ENCODE measurements at places on chromosomes 7 and 10.

DNA sequence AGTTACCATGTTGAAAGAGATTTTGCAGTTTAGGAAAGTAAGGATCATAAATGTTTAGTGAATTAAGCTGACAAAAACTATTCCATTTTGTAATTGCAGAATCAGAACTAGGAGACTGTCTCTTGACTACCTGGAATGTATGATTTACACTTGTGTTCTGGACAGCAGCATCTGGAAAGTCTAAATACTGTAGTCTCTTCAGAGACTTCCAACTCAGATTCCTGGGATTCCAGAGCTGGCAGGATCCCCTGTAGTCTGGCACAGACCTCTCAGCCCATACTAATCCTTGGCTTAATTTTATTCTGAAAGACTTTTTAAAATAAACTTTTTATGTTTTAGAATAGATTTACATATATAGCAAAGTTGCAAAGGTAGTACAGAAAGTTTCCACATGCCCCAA lies 452.7 kb downstream of the DPP6 start:
- DNase-seq: no peak

DNA sequence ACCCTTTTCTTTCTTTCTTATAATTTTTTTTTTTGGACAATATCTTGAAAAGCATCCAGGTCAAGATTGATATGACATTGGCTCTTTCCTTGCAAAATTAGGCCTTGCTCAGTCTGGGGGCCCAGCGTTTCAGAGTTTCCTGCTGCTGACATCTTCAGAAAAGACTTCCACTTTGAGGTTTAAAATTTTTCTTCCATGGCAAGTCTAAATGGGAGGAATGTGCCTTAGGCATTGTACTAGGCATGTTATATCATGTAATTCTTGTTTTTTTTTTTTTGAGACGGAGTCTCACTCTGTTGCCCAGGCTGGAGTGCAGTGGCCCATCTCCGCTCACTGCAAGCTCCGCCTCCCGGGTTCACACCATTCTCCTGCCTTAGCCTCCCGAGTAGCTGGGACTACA lies 48.9 kb upstream of the PDZD8 start:
- no peak for DNase-seq

DNA sequence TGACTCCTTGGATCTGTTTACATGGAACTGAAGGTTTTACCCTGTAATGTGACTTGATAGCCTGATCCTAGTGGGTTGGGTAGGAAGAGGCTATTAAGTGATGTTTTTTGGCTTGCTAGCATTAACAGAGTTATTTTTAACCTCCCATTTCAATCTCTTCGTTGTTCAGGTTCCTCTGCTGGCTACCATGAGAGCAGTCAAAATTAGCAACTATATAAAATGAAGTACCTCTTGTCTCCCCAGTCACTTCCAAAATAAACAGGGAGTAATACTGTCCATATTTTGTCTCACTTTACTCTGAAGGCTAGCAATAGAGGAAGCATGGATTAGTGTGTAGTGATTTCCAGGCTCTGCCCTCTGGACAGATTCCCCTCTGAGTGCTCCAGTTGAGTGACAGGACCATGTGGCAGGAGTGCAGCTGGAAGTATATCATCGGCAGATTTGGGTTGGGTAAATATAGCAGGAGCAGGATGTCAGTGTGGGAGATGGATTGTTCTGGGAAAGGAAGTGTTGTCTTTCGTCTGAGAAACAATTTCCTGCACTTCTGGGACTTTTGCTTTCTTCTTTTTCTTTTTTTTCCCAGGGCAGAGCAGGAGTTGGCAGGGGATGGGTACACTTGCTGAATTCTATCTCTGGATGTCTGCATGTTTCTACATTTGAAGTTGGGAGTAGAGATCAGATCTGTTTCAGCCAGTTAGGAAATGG lies 35.2 kb downstream of the GBF1 start:
- no peak for DNase-seq

DNA sequence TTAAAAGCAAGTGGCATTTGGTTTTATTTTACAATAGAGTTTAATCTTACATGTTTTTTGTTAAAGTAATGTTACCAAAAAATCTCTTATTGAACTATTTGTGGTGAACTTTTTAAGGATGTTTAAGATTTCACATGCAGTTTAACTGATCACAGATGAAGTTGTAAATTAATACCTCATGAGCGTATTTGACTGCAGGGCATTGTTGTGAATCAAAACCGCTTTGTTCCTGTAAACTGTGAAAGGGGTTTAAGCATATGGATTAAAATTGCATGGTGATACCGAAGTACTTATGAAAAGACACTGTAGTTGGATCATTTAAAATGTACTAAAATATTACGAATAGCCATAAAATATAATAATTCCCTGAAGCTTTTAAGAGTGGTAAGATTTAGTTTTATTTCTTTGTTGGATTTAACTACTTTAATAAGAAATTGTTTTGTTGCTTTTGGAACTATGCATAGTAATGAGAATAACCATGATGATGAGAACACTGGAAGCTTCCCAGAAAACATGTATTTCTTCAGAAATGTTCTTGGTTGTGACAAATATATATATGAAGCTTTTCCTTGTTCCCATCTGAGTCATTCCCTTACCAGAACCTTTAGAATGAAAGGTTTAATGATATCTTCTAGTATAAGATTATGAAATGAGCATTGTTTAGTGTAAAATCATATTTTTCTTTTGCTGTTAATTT lies 131.3 kb downstream of the ADK start:
- DNase-seq: no peak

DNA sequence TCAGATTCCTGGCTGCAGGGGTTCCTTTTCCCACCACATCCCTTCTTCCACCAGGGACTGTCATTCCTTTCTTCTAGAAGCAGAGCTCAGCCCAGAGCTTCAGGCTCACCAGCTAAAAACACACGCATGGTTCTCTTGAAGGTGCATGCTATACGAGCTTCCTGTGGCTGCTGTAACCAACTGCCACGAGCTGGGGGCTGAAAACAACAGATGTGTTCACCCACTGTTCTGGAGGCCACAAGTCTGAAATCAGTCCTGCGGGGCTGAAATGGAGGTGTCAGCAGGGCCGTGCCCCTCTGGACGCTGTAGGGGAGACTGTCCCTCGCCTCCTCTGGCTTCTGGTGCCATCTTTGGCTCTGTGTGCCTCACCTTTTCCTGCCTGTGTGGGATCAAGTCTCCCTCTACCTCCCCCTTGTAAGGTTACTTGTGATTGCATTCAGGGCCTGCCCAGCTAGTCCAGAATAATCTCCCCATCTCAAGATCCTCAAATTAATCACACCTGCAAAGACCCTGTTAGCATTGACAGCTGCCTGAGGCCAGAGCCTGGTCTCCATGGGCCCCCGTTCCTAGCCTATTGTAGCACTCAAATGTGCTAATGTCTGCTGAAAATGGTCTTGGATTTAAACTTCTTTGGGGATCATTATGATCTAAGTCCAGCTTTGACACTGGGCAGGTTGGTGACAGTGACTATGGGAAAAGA lies 13.7 kb downstream of the RAB19 start:
- no peak for DNase-seq

DNA sequence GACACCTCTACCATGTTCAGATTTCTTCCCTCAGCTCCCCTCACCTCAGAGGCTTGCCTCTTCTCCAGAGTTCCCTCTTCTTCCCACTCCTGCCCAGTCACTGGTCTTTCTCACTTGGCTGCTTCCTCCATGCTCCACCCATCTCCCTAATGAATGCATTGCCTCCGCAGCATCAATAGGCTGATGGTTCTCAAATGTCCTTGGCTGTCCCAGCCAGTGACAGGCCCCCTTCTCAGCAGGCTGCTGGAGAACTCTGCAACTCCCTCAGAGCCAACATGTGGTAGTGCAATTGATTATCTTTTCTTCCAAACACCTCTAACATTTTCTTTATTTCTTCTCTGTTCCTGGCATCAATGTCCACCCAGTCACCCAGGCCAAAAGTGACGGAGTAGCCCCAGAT lies 218.2 kb downstream of the RELN start:
- DNase-seq: no peak

DNA sequence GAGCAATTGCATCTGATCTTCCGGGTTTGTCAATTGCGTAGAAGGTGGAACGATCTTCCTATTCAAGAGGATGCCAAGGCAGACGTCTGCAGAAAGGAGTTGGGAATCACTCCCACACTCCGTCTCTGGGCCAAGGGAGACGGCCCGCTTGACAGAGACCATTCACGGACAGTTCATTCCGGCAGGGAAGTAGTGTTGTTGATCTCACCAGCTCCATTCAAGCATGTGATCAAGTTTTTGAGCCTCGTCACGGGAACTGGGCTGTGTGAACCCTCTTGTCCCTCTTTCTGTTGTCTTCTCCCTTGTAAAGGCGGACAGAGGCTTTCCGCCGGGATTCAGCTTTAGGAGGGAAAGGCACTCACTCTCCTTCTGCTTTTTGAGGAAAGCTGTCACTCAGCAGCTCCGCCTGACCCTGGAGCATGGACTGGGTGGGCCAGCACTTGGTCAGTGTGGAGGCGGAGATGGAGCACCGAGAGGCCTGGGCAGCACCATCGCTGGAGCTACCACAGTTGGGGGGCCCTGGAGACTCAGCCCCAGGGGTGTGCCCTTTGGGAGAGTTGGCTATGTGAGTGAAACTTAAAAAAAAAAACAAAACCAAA lies 44.9 kb downstream of the SPDYE5 start:
- DNase-seq: no peak

DNA sequence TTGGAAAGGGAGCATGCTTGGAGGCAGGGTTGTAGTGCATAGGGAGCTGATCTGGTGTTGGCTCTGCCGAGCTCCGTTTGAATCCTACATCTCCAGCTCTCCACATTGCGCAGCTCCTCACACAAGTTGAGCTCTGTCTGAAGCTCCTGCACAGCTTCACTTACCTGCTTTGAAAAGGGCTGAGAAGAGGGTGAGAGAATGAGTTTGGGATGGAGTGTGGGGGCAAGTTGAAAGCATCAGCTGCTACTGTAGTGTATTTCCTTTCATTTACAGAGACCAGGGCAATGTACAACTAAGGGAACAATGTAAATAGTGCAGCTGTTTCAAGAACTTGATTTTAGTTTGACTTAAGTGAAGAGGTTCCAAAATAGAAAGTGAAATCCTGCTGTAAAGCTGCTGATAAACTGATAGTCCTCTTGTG lies 88.5 kb downstream of the VTI1A start:
- no peak for DNase-seq

DNA sequence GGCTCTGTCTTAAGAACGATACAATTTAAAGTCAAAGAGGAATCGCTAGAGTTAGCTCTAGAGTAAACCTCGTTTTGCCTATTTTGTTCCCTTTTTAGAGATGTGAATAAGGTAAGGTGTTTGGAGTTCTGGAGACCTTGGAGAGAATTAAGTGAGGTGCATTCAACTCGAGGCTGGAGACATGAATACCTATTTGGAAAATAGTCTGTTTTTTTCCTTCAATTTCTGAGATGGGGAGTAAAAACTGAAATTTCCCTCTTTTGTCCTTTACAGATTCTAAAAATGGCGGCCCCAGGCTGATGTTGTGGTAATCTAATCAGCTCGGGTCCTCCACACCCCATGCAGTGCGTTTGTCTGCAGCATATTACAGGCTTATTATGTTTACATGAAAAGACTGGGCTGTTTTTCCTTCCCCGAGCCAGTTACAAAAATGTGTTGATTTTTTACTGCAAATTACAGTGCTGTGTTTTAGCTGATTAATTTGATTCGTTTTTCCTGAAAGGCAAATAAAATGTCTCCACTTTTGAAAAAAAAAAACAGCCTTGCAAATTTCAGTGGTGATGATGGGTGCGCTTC lies 1.5 kb downstream of the KMT2E start:
- no peak for DNase-seq

GRCh38 chr10:130351466-130352290 lies 215.5 kb downstream of the GLRX3 start:
- DNase-seq: no peak

- no peak for DNase-seq
These were observed 12.6 kb downstream of the GHRHR start for GRCh38 chr7:30976381-30976780.

DNA sequence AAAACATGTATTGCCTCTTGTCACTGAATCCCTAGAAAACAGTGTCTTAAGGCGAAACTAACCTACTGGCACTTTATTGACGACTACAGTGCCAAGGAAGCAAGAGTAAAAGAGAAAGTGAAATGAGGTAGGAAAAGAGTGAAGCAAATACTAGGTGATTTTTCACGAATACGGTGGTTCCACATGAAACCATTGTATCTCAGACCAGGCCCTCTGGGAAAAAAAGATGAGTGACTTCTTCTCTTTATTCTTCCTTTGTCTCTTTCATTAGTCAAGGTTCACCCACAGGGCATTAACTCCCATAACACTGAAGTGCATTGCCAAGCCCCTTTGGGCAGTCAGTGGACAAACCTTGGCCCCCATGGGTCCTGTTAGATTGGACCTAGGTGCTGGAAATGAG lies 16.2 kb upstream of the MACC1 start:
- DNase-seq: no peak

- no peak for DNase-seq
These were observed 336.0 kb downstream of the AUTS2 start for GRCh38 chr7:69934144-69934903.

- DNase-seq: no peak
These were observed 518.2 kb upstream of the SEMA3D start for GRCh38 chr7:85705076-85705475.

- DNase-seq: no peak
These were observed 174.1 kb downstream of the AHR start for GRCh38 chr7:17472518-17472917.

- no peak for DNase-seq
These were observed 66.1 kb downstream of the THNSL1 start for GRCh38 chr10:25082276-25083204.

DNA sequence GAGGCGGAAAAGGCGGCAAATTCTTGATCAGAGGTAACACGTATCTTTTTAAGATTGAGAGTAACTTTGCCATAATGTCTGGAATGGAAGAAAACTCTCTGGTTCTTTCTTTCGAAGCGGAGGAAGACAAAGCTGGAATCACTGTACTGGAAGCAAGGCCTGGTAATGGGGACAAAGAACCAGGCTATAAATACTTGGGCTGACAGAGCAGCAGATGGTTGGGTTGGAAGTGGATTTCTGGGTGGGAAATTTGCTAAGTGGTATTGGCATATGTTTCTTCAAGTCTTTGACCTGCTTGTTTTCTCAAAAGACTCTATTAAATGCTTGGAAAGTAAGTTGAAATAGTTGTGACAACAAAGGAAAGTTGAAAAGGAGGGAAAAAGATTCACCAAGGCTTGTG lies 87.3 kb upstream of the SFMBT2 start:
- DNase-seq: no peak

- DNase-seq: no peak
These were observed 4.7 kb upstream of the PAX2 start for GRCh38 chr10:100740476-100741377.

GRCh38 chr7:127512663-127513062 lies 72.7 kb downstream of the GCC1 start:
- no peak for DNase-seq

GRCh38 chr7:19024261-19024660 lies 93.2 kb downstream of the TWIST1 start:
- no peak for DNase-seq

GRCh38 chr7:27693794-27694193 lies 31.1 kb upstream of the HIBADH start:
- no peak for DNase-seq

- no peak for DNase-seq
These were observed 23.5 kb upstream of the KDM7A start for GRCh38 chr7:140200061-140200989.

- DNase-seq: no peak
These were observed 165.7 kb downstream of the SEMA3D start for GRCh38 chr7:85021101-85021704.

Measured in activated T-cell treated with anti-CD3 and anti-CD28 coated beads, Interleukin-2, amount 50 U/mL, for 48 hours (primary cell).